ENCODE measurements at places on chromosomes 16 and 17.

DNA sequence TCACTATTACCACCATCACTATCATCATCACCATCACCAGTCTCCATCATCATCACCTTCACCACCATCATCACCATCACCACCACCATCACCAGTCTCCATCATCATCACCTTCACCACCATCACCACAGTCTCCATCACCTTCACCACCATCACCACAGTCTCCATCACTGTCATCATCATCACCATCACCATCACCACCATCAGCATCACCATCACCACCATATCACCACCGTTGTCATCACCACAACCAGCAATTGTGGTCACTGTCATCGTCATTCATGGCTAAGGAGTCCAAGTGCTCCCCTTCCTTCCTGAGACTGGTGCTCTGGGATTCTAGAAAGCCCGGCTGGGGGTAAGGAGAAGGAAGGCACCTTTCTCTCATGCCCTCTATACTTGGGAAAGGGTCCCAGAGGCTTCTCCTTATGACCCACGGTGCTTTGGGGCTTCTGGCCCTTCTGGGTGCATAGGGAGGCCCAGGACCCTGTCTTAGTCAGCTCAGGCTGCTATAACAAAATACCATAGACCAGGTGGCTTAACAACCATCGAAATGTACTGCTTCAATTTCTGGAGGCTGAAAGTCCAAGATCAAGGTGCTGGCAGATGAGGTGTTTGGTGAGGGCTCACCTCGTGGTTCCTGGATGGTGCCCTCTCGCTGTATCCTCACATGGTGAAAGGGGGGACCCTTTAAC is 93.4 kb upstream of the GSE1 start:
- DNase-seq: no peak

DNA sequence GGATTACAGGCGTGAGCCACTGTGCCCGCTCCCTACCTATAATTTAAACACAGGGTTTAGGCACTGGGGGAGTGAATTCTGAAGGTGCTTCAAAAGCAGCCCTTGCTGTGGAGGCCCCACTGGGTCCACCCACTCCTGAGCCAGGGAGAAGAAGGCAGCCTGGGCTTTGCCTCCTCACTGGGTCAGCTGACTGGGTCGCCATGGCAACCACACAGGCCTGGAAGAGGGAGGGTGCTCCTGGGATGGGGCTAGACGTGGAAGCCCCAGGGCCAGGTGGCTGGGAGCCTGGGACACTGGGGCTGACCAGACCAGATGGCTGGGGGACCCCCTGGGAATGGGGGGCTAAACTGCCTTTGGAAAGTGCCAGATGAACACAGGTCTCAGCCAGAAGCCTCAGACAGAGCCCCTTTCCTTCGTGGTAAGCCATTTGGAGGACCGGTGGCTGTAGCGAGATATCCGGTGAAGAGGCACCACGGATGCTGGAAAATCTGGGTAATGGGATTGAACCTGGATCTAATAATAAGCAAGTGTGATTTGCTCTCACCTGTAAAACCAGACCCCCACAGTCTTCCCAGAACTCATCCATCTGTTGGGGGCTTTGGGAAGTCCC is 32.9 kb downstream of the TRARG1 start:
- DNase-seq: no peak

DNA sequence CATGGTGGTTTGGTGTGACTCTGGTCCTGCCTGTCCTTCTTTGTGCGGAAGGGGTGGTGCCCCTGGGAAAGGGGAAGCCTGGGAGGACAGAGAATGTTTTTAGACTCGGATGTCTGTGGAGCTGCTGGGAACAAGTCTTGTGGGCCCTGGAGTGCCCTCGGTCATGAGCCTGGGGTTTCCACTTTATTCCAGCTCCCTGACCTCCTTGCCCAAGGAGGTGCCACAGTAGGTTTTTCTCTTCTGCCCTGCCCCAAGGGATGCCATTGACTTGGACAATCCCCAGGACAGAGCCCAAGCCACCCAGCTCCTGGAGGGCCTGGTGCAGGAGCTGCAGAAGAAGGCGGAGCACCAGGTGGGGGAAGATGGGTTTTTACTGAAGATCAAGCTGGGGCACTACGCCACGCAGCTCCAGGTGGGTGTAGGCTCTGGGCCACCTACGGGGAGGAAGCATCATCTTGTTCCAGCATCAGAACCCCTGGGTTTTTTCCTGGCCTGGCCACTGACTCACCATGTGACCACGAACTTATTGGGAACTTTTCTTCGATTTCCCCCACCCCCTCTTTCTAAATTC is 1.4 kb downstream of the STAT5A start:
- no peak for DNase-seq

DNA sequence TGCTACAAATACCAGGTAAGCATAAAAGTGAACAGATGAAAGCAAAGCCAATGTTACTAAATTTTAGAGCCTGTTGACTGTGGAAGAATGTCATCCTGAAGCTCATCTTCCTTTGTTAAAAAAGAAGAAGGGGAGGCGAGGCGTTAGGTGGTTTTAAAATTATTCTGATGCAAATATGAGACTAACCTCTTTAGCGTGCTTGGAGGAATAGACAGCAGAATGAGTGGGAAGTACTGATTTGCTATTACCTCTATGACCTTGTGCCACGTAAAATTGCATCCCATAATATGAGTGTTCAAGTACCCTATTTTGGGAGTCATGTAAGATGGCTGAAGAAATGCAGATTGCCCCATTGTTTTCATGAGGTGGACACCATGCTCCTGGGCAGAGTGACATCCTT is 95.7 kb downstream of the ELAC2 start:
- no peak for DNase-seq

- no peak for DNase-seq
Measured at GRCh38 chr17:17947966-17948365, 24.2 kb downstream of the TOM1L2 start.

DNA sequence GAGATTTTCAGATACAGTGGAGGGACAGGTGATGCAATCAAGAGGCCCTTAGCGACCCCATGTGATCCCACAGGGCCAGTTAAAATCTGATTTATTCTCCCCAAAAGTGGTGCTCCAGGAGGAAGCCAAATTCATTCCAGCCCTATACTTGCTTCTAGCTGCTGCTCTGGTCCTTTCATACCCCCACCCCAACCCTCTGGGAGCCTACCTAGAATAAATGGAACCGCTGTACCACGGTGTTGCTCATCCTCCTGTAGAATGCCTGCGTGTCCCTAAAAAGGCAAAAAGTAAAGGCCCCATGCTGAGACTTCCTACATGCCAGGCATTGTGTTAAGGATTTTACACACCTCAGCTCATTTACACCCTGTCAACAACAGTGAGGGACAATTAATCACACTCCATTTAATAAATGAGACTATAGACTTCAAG is 2.0 kb upstream of the RASL10B start:
- DNase-seq: no peak

Data from HTR-8/SVneo (cell line).